Body of pancreas (tissue), 4 donors: ENCODE measurements at places on chromosomes 7 and 10. TPM values are rescaled to one million over a fixed set of nuclear protein-coding genes. Genes with fewer than 3 reads are reported as not detected.
A peak's percentile ranks its signal among the peaks of the same experiment; 100 is the strongest.

Gene GPR26
- total RNA-seq: not detected

Gene C10orf67
- total RNA-seq: 0.52 TPM

Gene CCL24
- not detected for total RNA-seq

Gene VAX1
- not detected for total RNA-seq

Gene FAM53B
- 17.1 TPM for total RNA-seq

GRCh38 chr7:4683043-4683883 is 1.2 kb downstream of the FOXK1 start:
- H3K27me3 ChIP-seq: no peaks in the 10 kb centered on the region
- H3K36me3 ChIP-seq: no peaks in the 10 kb centered on the region
- peaks cover 34% of the 10 kb centered on the region for H3K4me1 ChIP-seq
- peak overlapping the region; percentile 63 for H3K27ac ChIP-seq
- peak overlapping the region; percentile 68 for H3K4me3 ChIP-seq
- no peak for DNase-seq

GRCh38 chr7:21884496-21884895 is 61.2 kb downstream of the CDCA7L start:
- no peak for DNase-seq
- no peak overlapping the region for H3K4me3 ChIP-seq
- no peaks in the 10 kb centered on the region for H3K36me3 ChIP-seq
- no peaks in the 10 kb centered on the region for H3K27me3 ChIP-seq
- no peaks in the 10 kb centered on the region for H3K4me1 ChIP-seq

GRCh38 chr7:85215098-85215497 is 28.2 kb upstream of the SEMA3D start:
- H3K4me1 ChIP-seq: no peaks in the 10 kb centered on the region
- no peaks in the 10 kb centered on the region for H3K27me3 ChIP-seq
- no peak overlapping the region for H3K4me3 ChIP-seq
- no peak overlapping the region for H3K27ac ChIP-seq

DNA sequence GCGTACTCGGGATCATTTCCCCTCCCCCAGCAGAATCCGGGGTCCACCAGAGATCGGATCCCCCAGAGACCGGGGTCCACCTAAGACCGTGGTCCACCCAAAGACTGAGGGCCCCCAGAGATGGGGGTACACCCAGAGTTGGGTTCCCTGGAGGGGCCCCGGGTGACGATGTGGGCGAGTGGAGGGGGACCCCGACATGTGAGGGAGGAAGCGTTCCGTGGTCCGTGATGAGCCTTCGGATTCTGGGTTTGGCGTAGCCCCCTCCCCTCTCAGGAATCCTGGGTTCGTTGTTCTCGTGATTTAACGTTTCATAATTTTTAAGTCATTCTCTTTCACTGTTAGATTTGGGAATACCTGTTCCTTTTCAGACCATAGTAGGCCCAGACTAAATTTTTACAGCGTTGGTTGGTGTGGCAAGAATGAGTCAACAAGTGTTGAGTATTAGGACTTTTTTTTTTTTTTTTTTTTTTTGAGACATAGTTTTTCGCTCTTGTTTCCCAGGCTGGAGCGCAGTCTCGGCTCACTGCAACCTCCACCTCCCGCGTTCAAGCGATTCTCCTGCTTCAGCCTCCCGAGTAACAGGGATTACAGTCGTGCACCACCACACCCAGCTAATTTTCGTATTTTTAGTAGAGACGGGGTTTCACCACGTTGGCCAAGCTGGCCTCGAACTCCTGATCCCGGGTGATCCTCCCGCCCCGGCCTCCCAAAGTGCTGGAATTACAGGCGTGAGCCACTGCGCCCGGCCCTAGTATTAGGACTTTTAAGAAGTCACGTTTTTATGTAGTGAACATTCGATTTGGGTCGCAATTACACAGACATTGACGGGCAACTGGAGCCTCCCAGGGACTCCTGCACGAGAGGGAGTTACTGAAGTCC is 672 bp downstream of the GTPBP4 start:
- H3K4me1 ChIP-seq: peaks cover 25% of the 10 kb centered on the region
- no peak for DNase-seq

- H3K27ac ChIP-seq: no peak overlapping the region
- peaks cover 63% of the 10 kb centered on the region for H3K4me1 ChIP-seq
- H3K36me3 ChIP-seq: no peaks in the 10 kb centered on the region
- no peaks in the 10 kb centered on the region for H3K27me3 ChIP-seq
- no peak for DNase-seq
These were observed 14.9 kb downstream of the CREB3L2 start for GRCh38 chr7:137987018-137987349.

DNA sequence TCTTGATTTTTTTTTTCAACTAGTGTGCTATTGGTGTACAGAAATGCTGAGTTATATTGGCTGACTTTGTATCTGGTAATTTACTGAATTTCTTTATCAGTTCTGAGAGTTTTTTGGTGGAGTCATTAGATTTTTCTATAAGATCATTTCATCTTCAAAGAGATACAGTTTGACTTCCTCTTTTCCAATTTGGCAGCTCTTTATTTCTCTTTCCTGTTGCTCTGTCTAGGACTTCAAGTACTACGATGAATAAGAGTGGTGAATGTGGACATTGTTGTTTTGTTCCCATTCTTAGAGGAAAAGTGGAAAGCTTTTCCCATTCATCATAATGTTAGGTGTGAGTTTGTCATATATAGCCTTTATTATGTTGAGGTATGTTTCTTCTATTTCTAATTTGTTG is 50.2 kb downstream of the LOXL4 start:
- no peak overlapping the region for H3K4me3 ChIP-seq
- H3K27me3 ChIP-seq: no peaks in the 10 kb centered on the region
